ENCODE measurements at places on chromosomes 16 and 17.

DNA sequence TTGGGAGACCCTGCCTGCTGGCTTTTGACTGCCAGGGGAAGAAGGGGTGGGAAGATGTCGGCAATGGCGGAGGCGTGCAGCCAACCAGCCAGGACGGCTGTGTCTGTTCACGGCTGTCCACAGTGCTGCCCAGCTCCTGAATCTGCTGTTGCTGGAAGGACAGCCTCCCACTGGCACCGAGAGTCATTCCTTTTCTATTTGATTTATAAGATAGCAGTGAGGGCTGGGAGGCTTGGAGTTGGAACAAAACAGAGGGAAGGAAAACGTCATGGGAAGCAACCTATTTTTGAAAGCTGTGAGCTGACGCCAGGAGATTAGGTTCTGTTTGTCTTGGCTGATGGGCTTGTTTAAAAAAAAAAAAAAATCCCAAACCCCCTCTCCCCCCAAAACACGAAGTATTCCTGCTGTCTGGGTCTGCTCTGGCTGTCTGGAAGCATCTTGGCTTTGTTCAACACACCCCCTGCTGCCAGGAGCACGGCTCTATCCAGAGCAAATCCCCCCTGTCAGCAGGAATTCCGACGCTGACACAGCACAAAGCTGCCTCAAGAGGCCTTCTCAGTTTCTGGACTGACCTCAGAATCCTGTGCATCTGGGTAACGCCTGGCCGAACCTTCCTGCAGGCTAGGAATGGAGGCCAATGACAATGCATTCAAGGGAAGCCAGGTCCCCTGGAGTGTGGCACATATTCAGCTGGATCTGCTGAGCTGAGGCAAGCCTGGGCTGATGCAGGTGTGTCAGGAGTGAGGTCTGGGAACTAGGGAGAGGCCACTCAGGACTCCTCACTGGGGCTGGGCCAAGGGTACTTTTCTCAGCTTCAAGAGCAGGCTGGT is 41.0 kb upstream of the SREBF1 start:
- DNase-seq = no peak

DNA sequence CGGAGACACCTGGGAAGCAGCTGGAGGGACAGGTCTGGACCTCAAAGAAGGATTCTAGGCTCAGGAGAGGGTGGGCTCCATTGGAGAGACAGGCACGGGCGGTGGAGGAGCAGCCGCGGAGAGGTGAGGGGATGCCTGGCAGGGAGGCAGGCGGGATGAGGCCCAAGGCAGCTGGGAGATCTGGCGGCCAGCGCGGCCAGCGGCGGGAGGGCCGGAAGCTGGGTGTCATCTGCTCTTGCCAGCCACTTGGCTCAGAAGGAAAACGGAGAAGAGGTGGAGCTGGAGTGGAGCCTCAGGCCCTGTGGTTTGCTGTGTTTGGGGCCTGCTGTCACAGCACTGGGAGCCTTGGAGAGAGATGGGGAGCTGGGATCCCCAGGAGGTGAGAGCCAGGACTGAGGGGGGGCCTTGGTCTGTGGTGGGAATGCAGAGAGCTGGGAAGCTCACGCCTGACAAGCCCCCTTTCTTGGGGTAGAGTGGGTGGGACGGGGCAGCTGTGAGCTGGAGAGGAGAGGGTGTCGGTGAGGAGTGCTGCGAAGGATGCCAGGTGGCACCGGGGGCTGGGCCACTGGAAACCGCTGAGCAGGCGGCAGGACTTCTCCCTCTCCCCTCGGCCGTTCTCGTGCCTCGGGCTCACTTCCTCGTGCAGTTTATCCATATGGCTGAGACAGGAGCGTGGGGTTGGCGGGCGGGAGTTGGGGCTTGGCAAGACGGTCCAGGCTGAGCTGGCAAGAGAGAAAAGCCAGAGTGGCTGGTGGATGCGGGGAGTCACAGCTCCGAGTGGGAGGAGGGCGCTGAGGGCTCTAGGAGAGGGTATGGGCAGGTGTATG is 8.0 kb downstream of the TBC1D24 start:
- no peak for DNase-seq

GRCh38 chr17:27348196-27348595 is 54.3 kb downstream of the WSB1 start:
- DNase-seq = no peak

DNA sequence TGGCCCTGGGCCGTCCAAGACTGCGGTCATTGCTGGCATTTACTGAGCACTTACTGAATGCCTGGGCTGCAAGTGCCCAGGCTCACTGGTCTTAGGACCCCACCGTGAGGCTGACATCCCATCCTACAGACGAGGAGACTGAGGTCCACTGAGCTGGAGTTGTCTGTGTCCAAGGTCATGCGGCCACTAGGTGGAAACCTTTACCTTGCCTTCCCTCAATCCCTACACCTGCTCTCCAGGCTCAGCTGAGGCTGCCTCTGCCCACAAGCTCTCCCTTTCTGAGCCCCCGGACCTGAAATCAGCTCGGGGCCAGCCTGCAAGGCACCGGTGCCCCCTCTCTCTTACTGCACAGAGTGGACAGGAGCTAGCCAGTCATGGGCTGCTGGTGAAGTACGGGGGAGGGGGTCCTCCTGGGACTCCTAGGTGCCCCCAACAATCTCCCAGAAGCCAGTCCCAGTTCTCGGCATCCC is 1.5 kb downstream of the CASKIN1 start:
- DNase-seq = no peak

DNA sequence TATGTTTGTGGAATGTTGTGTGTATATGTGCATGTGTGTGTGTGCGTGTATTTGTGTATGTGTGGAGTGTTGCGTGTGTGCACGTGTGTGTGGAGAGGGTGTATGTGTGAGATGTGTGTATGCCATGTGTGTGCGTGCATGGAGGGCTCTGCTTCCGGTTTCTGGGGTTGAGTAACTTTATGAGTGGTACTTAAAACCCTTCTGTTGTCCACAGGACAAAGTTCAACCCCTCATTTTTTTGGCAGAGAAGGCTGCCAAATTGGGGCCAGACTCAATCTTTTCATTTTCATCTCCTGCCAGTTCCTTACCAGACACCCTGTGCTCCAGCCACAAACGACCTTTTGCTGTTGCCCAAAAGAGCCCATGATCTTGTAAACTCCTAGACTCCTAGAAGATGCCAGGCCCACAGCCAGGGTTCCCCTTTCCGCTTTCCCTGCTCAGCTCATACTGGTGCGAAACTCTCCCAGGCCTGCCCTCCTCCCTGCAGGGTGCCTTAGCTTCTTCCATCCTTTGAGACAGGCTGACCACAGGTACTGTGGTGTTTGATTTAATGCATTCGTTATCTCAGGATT is 100.2 kb downstream of the CMIP start:
- no peak for DNase-seq

GRCh38 chr16:69048328-69049120 is 56.9 kb upstream of the HAS3 start:
- no peak for DNase-seq

DNA sequence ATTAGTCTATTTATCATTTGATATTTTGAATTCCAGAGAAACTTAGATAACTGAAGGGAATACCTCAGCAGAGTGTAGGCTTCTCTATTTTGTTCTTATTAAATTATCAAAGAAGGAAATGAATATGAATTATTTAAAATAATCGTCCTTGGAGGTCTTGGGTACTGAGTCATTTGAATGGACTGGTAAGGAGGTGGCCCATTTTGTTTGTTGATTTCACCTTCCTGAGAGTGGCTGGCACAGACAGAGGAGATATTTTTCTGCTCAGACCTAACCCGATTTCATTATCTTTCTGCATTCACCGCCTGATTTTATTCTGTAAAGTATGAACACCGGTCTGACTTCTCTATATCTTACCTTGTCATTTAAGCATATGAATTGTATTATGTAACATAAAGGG is 88.0 kb downstream of the USP22 start:
- no peak for DNase-seq

DNA sequence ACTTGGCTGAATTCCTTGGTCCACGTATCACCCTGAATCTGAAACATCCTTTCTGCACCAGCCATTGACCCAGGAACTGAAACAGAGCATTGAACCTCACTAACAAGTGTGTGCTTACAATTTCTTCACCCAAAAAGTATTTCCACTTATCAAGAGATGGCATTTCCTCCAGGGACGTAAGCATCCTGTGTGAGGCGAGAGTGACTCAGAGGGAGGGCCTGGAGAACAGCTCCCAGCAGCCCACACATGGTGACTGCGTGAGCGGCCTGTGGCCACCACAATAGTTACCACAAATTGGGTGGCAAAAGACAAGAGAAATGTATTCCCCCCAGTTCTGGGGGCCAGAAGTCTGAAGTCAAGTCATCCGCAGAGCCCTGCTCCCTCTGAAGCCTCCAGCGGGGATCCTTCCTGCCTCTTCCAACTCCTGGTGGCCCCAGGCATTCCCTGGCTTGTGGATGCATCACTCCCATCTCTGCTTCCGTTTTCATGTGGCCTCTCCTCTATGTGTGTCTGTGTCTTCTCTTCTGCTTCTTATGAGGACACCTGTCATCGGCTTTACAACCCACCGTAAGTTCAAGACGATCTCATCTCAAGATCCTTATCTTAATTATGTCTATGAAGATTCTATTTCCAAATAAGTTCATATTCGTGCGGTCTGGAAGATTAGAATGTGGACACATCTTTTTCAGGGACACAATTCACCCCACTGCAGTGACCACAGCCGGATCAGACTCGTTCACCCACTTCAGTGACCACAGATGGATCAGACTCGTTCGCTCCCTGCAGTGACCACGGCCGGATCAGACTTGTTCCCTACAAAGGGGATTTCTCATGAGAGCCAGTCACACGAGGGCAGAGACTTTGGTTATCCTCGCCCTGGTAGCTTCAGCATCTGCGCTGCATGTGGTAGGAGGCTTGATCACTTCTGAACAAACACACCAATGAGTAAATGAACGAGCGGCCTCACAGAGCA is 122.6 kb upstream of the FOXF1 start:
- DNase-seq = peak; percentile 37

GRCh38 chr16:75854152-75854551 is 127.9 kb upstream of the CPHXL start:
- no peak for DNase-seq

- DNase-seq = no peak
These were observed 1.3 kb downstream of the HGS start for GRCh38 chr17:81685108-81685507.

GRCh38 chr17:75908201-75908600 is 3.5 kb upstream of the MRPL38 start:
- DNase-seq = no peak

DNA sequence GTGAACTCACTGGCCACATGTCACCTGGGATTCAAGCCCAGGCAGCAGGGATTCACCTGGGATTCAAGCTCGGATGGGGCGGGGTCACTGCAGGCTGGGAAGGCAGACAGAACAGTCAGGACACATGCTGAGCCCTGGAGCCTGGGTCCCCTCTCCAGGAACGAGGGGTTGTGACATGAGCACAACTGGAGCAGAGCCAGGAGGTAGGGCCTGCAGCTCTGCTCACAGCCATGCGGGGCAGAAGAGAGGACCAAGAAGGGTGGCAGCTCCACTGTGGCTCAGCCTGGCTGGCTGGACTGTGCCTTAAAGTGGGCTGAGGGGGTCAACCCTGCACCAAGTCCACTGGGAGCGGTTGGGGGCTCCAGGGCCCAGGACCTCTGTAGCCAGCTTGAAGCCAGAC is 150.1 kb downstream of the RAB11FIP4 start:
- DNase-seq = no peak

DNA sequence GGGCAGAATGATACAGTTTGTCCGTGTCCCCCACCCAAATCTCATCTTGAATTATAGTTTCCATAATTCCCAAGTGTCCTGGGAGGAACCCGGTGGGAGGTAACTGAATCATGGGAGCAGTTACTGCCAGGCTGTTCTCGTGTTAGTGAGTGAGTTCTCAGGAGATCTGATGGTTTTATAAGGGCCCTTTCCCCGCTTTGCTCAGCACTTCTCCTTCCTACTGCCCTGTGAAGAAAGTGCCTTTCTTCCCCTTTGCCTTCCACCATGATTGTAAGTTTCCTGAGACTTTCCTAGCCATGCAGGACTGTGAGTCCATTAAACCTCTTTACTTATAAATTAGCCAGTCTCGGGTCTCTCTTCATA is 28.9 kb upstream of the SEC14L1 start:
- DNase-seq = no peak

GRCh38 chr16:88316151-88316550 is 66.6 kb upstream of the ZNF469 start:
- no peak for DNase-seq

GRCh38 chr16:49023050-49023449 is 258.6 kb downstream of the CBLN1 start:
- no peak for DNase-seq

DNA sequence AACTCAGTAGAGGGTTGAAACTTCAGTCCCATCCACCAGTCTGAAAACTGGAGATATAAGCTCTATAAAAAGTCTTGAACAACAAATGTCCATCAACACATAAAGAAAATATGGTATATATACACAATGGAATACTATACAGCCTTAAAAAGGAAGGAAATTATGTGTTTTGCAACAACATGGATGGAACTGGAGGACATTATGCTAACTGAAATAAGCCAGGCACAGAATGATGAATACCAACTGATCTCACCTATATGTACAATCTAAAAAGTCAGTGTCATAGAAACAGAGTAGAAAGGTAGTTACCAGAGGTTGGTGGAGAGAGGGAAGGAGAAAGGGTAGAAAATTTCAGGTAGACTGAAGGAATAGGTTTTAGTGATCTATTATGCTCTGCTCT is 438.1 kb downstream of the CA10 start:
- DNase-seq = no peak

GRCh38 chr17:17042851-17043460 is 699 bp downstream of the MPRIP start:
- DNase-seq = no peak

DNA sequence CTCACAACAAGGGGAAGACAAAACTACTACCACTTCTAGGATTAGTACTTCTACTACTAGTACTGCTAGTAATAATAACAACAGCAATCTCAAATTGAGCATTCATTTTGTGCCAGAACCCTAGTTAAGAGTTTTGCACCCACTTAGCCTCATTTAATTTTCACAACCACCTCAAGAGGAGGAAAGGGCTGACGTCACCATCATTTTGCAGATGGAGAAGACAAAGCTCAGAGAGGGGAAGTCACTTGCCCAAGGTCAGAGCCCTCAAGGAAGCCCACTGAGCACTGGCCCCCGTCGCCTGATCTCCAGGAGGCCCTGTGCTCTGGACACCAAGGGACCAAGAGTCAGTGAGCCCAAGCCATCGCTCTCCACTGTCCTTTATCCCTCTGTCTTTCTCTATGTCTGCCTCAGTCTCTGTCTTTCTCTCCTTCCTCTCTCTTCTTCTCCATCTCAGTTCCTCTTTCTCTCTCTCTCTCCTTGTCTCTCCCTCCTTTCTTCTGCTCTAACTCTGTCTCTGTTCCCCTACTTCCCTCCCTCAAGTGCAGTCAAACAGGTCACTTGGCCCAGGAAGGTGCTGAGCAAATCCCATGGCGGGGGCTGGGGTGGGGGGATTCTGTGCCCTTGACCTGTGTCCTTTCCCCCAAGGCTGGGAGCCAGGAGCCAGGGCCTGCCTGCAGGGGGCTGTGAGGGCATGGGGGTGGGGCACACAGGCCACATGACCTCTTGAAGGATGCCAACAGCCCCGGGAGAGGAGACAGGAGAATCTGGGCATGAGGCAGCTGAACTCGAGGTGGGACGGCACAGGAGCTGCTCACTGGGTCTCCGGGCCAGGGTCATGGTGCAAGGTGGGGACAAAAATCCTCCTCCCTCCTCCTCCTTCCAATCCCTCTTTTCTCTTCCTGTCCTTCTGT is 11.2 kb upstream of the NGFR start:
- DNase-seq = no peak

All from SIG-M5 (cell line).